Kidney (tissue), 22 donors: ENCODE measurements at places on chromosomes 7 and 10.

GRCh38 chr10:77381750-77382149 is 255.9 kb downstream of the KCNMA1 start:
- DNase-seq, result no peak

- DNase-seq, result no peak
Observed at GRCh38 chr7:84729284-84729683, 457.6 kb downstream of the SEMA3D start.

- no peak for DNase-seq
Observed at GRCh38 chr7:78185149-78185745, 386.7 kb downstream of the PHTF2 start.

- DNase-seq, result peak; percentile 97
Observed at GRCh38 chr10:130109796-130110245, 809 bp downstream of the C10orf143 start.

- no peak for DNase-seq
Observed at GRCh38 chr10:5428133-5428532, 15.8 kb downstream of the NET1 start.

DNA sequence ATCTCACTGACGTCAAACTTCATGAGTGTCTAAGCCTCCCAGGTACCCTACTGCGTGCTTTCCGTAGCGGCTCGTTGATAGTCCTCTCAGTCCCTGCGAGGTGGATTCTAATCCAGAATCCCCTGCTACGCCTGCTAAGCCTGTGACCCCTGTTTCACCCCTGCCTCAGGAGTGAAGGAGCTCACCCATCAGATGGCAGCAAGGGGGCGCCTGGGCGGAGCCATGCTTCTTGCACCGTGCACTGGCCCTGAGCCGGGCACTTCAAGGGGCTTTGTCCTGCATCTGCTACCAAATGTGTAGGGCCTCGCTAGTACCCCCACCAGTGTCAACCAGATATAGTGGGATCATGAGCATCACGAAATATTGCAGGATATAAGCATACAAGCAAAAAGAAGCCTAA is 918 bp upstream of the STRA8 start:
- no peak for DNase-seq

GRCh38 chr7:353746-354325 is 63.9 kb downstream of the FOXL3 start:
- no peak for DNase-seq

DNA sequence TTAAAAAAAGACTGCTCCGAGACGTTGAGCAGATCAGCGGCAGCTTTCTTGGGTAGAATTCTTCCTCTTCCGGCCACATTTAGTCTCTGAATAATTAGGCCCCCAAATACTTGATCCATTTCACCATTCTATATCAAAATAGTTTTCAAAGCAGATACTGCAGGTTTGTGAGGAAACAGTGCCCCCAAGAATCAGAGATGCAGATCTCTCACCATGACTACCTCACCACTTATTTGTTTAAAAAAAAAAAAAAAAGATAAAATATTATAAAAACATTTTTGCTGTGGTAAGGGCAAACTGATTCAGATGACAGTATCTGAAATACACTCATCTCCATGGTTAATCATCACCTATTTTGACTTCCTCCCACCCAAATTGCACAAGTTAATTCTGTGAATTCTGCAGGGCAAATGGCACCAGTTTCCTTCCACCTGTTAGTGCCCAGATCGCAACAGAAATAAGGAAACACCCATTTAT is 210.4 kb downstream of the FAM107B start:
- DNase-seq, result no peak

GRCh38 chr7:39186671-39187070 is 209.0 kb downstream of the POU6F2 start:
- DNase-seq, result no peak

DNA sequence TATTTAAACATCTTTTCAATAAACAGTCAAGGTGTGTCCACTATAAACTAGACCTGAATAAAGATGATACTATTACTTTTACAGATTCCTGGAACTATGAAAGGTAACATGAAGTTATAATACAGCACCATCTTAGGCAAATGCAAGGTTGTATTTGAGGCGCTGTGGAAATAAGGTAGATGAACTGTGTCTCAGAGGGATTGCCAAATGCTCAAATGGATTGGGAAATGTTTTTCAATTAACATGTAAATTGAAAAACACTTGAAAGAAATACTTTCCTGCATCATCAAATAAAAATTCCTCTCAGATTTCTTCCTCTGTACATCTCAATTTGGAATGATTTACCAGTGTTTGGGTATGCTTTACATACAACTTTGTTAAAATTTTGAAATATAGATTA is 139.4 kb downstream of the DKK1 start:
- no peak for DNase-seq
